Kidney (tissue), 22 donors: ENCODE measurements at places on chromosomes 11 and 22. TPM values are rescaled to one million over a fixed set of nuclear protein-coding genes. Genes with fewer than 3 reads are reported as not detected.

- DNase-seq: peak; percentile 81
These were observed 28.5 kb downstream of the CD44 start for GRCh38 chr11:35167426-35167954.

The C1QTNF4 gene
- polyA plus RNA-seq: 0.62 TPM

The TCN1 gene
- not detected for polyA plus RNA-seq

- DNase-seq: no peak
These were observed 41.7 kb downstream of the KIAA1671 start for GRCh38 chr22:24994070-24994763.

The PEX16 gene
- polyA plus RNA-seq: 46.0 TPM

The SCGB1C1 gene
- not detected for polyA plus RNA-seq
